DMS79 treated with DMSO at 0.1 percent for 48 hours (cell line): ENCODE measurements at places on chromosomes 11 and 22.

DNA sequence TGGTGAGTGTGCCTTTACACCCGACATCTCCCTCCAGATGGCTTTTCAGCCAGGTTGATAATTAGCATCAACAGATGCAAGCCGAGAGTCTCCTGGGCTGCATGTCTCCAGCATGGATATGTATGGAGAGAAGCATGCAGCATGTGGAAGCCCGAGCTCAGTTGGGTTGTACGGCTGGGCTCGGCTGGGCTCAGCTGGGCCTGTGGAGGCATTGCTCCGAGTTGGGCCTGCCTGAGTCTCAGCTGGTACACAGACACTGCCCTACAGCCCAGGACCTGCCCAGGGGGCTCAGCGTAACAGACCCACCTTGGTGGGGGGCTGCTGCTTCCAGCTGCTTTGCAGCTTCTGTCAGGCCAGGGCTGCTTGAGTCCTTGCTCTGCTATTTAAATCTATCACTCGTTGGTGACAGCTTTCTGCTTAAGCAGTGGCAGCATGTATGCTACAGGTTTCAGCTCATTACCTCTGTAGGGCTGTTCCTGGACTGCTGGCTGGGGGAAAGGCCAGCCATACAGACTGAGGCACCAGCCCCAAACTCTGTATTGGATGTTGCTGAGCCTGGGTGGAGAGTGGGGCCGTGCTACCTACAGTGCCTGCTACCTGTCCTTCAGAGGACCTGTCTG lies 115.5 kb downstream of the TEAD1 start:
- no peak for DNase-seq

DNA sequence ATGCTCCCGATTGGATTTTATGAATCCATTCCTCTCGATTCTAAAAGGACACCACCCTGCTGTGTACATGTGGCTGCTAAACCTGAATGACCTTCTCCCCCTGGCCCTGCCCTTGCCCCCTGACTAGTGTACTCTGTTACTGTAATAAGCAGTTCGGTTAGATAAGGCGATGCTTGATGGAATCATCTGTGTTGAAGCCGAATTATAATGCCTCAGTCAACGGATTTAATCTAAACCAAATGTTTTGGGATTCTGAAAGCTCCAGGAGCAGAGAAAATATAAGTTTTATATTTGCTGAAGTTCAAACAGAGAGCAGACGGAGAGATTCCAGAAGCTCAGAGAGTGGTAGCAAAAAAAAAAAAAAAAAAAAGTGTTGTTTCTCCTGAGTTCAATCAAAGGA lies 275.4 kb upstream of the MPPED2 start:
- DNase-seq: no peak

DNA sequence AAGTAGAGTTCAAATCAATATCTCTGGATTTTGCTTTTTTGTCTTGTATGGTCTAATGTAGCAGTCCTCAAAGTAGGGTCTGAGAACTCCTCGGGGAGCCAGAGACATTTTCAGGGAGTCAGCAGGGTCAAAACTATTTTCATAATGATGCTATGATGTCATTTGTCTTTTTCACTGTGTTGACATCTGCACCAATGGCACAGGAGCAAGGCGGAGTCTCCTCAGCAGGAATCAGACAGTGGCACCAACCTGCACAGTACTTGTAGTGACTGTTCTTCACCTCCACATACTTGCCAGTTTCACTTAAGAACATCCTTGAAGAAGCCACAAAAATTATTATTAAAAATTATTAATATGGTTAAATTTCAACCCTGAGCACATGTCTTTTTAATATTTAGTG lies 14.9 kb upstream of the FXYD6 start:
- no peak for DNase-seq

DNA sequence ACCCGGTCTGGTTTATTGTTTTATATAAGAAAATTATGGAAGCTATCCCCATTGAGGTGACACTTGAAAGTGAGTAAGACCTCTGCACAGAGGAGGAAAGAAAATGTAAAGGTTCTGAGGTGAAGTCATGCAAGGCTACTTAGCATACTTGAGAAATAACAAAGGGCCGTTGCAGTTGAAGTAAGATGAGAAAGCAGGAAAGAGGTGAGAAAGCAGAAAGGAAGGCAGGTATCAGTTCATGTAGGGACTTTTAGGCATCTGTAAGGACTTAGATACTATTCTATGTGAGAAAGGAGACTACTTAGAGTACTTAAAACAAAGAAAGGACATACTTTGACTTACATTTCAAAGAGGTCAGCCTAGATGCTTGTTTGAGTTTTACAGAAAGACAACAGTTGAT lies 84.7 kb downstream of the CASP12 start:
- DNase-seq: no peak

GRCh38 chr11:118519549-118519948 lies 7.7 kb upstream of the TTC36 start:
- no peak for DNase-seq

- DNase-seq: peak; percentile 71
Measured at GRCh38 chr11:44290208-44290607, 19.7 kb downstream of the ALX4 start.

GRCh38 chr11:35158701-35159510 lies 19.9 kb downstream of the CD44 start:
- peak; percentile 17 for DNase-seq

DNA sequence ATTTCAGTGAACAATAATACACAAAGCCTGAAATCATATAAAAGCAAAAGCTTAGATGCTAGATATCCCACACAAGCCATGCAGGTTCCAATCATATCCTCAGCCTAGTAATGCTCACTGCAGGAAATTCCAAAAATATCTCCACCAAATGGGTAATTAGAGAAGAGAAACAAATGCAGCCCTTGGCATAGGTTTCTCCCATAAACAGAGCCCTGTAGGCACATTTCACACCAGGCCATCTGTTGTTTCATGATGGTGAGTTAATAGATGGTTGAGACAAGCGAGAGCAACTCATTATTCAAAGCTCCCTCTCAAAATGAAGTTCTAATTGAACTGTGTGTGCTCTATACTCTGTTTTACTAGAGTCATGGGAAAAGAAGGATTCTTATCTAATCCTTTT lies 154.6 kb upstream of the TRPC6 start:
- no peak for DNase-seq

DNA sequence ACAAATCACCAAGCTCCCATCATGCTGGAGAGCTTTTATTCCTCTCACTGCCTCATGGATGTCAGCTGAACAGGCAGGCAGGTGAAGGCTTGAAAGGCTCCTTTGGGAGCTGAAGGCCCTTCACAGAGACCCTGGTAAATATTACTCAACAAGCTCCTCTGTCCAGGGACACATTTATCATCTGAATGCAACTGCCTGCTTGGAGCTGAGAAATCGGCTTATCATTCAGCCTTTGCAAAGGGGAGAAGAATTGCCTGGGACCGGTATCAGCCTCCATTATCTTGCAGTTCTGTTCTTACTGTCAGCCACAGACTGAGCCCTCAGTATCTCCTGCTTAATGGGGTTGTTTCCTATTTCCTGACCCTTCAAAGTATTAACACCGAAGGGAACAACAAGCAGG lies 113.8 kb upstream of the PITPNB start:
- peak; percentile 23 for DNase-seq

- DNase-seq: no peak
Measured at GRCh38 chr11:34292111-34292510, 65.7 kb downstream of the ABTB2 start.

- DNase-seq: no peak
Measured at GRCh38 chr11:6319001-6319703, 1.1 kb downstream of the CAVIN3 start.

DNA sequence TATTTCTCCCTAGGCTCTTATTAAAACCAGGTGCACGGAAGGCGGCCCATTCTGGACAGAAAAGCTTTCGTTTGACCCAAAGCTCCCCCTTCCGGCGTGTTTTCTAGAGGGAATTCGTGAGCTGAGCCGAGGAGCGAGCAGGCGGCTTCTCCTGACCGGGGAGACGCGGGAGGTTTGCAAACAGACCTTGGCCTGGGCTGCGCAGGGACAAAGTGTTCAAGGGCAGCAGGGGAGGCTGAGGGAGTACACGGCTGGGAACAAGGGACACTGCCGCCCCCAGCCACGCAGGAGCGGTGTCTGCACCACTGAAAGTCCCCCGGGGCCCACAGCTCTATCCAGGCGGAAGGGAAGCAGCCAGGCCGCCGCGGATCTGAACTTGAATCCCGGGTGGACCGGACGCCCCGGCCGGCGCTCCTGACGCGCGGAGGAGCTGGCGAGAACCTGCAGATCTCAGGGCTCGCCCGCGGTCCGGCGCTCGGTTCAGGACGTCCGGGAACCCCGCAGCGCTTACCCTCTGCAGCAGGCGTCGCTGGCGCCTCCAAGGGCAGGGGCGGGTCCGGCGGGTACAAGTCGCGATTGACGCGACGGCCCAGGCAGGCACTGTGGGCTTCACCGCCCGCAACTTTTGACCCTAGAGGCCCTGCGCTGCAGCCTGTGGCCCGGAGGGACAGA lies 101.9 kb downstream of the WT1 start:
- no peak for DNase-seq

DNA sequence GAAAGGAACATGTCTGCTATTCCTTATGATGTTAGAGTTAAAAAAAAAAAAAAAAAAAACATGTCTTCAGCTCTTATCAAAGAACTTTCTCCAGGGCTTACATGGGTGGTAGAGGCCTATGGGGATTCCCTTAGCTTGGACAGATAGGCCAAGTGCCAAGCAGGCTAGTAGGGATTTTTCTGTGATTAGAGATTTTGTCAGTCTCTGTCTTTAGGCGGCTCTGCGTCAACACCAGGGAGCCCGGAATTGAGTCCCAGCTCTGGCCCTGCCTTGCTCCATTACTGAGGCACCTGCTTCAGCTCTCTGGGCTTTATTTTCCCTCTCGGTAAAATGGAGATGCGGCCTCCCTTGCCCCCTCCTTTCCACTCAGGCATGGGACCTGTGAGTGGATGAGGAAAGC lies 13.1 kb downstream of the CRY2 start:
- no peak for DNase-seq

DNA sequence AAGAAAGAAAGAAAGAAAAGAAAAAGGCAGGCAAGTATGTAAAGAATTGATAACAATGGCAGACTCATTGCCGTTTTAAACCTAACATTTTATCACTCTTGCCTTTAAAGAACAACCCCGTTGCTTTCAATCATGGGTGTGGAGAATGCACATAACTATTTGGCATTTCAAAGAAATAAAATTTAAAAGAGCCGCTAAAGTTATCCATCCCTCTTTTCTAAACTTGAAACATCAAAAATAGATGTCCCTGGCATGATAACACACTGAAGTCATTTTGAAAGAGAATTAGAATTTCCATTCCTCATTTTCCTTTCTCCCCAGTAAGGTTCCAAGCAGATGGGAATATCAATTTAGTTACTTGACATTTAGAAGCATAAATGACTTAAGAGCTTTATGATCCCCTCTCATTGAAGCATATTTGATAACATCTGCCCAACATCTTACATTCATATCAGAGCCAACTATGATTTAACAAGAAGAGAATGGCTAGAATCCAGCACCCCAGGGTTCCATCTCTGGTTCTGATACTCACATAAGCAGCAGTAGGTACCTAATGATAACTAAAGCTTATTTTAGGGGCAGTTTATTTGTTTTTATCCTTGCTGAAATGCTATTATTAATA lies 529.6 kb upstream of the LRRC4C start:
- DNase-seq: no peak

- no peak for DNase-seq
Measured at GRCh38 chr11:45100339-45100738, 46.1 kb upstream of the PRDM11 start.

- DNase-seq: no peak
Measured at GRCh38 chr22:46293577-46294260, 3.0 kb upstream of the GTSE1 start.

GRCh38 chr22:25362215-25362882 lies 142.9 kb downstream of the CRYBB2 start:
- peak; percentile 24 for DNase-seq

GRCh38 chr11:13920756-13921155 lies 41.8 kb upstream of the SPON1 start:
- no peak for DNase-seq

DNA sequence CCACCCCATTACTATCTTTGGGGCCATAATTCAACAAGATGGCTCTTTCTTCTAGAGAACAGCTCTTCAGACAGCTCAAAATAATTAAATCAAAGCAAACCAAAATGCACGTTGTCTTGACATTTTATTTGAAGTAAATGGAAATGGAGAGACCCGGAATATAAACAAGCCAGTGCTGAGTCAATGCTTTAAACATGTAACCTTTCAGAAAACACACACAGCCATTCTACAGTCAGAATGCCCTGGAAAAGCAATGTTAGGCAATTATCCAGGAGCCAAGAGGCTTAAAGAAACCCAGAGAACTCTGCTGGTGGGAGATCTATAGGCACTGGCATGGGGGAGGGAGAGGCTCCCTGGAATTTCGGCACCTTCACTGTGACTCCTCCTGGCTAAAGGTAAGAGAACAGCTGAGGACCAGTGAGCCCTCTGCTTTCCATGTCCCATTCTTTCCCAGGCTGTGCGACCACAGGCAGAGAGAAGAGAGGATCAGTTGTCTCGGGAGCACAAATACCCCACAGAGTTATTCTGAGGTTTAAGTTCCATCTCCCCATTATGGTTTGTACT lies 254.0 kb upstream of the CCDC90B start:
- no peak for DNase-seq

DNA sequence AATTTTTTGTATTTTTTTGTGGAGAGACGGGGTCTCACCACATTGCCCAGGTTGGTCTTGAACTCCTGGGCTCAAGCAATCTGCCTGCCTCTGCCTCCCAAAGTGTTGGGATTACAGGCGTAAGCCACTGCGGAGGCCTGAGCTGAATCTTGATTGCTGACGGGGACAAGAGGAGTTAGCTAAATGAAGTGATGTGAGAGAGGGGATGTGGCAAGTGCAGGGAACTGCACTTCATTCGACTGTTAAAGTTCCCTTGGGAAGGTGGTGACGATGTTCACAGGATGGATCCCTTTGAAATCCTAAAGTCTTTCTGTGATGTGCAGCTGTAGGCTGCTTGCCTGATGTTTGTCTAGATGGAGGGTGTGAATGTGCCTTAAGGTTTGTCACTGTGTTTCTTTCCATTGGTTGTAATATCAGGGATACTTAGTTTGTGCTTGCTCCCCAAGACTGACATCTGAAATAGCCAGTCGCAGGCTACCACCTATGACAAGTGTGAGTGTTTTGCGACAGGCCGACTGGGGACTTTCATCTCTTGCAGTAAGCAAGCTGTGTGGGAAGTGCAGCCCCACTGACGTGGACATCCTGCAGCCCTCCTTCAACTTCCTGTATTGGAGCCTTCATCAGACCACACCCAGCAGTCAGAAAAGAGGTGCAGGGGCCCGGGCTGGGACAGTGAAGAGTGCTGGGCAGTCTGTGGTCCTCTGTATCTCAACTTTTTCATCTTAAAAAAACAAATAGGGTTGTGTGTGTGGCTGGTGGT lies 19.6 kb upstream of the CCDC134 start:
- DNase-seq: no peak
